ENCODE measurements at places on chromosomes 6 and 20.
A peak's percentile ranks its signal among the peaks of the same experiment; 100 is the strongest.

DNA sequence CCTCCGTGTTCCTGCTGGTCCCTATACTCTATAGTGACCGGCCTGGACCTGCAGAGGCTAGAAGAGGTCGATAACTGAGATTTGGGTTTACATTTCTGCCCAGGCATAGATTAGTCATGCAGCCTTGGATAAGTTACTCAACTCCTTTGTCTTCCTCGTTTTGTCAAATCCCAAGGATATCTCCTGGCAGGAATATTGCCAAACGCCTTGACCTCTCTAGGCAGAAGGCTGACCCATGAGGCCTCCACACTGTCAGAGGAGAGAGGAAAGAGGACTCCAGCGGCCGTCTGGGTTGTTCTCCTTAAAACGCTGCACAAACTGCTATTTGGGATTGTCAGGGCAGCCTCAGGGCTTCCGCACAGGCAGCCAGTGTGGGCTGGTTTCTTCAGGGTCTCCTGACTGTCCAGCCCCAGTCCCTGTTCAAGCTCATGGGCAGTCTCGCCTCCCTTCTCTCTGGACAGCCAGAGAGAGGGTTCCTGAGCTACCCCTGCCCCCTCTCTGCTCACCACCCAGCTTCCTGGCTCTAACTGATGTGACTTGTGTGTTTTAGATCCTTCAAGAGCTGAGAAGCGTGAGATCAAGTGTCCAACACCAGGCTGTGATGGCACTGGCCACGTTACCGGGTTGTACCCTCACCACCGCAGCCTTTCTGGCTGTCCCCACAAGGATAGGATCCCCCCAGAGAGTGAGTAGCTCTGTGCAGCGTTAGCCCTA is 44.7 kb upstream of the PCMTD2 start:
- no peak for DNase-seq

DNA sequence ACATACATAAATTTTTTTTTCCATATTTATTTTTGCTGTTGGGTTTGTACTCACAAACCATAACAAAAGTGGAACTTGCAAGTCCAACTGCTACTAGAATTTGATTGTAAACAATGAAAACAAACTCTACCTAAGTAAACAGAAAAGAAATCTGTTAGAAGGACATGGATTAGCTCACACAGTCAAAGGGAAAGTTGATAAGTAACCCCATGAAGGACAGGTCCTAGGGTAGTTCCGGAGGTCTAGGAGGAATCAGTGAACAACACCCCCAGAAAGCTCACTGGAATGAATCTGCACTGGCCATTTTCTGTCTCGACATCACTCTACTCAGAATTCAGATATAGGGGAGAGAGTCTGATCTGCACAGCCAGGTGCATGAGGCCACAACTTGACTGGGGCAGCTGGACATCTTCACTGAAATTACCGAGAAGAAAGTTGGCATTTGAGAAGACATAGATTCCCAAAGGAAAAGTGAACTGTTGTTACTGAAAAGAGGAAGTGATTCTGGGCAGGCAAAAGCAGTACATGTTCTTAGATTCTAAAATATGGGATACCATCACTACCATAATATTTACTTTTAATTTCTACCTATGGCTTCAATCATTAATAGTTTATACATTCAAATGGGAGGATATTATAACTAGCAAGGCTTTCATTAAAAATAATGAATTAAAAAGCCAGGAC is 76.4 kb downstream of the HMGN3 start:
- DNase-seq: no peak

- DNase-seq: no peak
Measured at GRCh38 chr6:166259296-166259977, 48.8 kb downstream of the PRR18 start.

DNA sequence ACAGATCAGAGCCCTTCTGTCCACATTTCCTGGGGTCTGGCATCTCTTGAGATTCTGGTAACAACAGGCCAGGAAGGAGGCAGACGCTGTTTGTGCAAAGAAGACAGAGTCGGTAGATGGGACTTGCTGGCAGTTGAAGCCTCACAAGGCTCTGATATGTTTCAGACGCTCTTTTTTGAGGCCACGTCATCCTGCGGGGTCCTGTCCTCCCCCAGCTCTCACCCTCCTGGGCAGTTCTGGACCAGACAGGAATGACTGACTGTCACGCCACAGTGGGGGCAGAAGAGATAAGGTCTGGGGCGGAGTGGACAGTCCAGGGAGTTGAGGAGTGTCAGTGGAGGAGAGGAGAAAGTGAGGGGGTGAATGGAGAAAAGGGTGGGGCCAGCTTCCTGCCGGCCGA is 87.1 kb upstream of the SULF2 start:
- no peak for DNase-seq

DNA sequence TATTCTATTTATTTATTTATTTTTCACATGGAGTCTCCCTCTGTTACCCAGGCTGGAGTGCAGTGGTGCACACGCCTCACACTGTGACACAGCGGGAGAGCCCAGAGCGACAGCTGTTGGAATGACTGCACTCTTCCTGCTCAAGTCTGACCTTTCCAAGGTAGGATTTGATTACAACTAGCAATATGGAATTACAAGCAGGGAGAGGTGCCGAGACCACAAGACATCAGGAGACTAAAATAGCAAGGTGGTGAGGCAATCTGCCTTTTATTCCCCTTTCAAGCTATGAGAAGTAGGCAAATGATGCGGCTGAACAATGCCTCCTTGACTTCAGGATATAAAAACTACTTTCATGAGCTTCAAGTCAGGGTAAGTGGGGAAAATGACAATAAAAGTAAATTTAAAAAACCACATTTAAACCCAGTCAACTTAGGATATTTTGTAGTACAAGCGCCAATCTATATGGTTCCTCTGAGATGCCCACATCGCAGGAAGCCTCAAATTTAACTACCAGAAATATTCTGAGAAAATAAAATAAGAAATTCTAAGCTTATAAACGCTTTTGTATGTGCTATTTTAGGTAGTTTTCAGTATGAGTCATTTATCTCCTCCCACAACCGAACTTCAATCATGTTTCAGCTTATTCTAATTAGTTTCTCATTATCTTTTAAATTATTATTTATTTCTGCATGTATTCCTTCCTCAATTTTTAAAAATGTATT is 146.9 kb upstream of the SGK1 start:
- no peak for DNase-seq

DNA sequence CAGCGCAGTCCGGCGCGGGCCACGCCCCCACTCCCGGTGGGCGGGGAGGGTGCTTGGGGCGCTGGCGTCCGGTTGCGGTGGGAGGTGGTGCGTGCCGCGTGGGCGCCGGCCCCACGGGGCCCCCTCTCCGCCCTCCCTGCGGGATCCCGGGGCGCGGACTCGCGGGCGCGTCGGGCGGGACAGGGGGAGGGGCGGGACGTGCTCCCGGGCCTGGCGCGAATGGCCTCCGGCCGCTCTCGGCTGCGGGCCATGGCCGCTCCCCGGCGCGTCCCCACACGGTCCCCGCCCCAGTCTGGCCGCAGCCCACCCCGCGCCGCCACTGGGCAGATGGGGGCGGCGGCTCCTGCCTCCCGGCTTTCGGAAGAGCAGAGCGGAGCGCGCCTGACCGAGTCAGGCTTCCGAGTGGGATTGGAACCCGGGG is 771 bp upstream of the PPP1R3G start:
- no peak for DNase-seq

DNA sequence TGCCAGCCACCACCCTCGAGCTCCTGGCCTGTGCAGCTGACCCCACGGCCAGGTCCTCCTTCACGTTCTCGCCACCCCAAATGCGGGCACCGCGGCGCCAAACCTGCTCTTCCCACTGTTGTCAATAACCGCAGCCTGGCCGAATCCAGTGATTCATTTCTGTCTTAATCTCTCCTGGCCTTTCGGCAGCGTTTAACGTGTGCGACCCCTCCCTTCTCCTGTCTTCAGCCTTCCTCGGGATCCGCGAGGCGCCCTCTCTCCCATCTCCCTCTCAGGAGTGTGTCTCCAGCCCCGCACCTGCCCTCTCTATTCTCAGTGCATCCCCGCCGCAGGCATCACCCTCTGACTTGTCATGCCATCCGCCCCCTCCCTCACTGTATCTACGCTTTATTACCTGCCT is 91.4 kb downstream of the THBS2 start:
- no peak for DNase-seq

DNA sequence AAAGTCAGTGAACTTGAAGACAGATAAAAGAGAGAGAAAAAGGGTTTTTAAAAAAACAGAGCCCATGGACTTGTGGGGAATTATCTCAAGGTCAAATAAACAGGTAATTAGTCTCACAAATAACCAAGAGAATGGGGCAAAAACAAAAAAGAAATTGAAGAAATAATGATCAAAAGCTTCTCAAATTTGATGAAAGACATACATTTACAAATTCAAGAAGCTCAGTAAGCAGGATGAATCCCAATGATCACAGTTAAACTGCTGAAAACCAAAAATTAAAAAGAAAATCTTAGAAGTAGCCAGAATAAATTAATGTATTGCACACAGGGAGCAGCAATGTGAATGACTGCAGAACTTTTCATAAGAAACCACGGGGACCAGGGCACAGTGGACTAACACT is 112.5 kb upstream of the EMILIN3 start:
- no peak for DNase-seq

- no peak for DNase-seq
Measured at GRCh38 chr6:167005350-167006159, 6.4 kb downstream of the CEP43 start.

DNA sequence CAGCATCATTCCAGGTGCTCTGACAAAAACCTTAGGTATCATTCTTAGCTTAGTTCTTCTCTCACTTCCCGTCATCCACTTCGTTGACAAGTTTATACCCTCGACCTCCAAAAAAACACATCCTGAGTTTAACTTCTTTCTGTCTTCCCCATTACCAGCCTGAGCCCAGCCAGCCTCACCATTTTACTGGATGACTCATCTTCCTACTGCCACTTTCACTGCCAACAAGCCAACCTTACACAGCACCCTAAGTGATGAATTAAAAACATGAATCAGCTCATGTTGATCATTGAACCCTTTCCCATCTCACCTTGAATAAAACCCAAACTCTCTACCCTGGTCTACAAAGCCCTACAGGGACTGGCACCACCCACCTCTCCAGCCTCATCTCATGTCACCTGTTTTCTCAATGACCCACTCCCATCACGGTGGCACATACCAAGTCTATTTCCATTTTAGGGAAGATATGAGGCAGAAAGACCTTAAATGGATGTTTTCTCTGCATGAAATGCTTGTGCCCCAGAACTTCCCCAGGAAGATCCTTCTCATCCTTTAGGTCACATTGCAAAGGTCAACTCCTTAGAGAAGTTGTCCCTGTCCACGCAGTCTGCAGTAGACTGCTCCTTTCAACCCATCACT is 9.9 kb upstream of the UST start:
- DNase-seq: no peak

DNA sequence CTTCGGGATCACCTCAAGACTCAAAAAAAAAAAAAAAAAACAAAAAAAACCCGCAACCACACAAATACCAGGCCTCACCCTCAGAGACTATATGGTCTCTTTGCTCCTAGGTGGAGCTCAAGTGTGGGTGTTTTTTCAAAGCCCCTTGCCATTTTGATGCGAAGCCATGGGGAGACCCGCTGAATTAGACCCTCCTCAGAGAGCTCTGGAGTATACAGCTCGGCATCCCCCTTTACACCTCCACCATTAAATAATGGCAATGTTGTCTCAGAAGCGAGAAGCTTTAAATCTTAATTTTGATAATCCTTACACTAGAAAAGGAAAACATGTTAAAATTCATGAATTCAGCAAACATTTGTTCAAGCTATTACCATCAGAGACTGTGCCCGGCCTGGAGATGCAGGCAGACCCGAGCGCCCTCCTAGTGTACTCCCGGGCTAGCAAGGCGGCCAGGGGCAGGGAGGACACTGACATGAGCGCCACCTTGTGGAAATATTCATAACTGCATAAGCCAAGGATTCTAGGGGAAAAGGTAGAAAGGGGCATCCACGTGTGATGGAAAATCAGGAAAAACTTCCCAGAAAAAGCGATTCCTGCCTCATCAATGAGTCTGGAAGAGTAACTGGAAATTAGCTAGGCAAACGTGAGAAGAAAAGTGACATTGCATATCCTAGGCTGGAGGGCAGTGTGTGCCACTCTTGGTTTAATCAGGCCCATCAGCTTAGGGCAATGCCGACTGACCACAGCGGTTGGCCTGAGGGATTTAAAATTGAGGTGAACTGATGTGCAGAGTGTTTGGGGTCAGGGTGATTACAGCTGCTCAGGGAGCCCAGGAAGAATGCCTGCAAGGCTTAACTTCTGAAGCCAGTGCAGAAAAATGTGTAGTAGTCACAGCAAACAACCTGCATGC is 72.5 kb downstream of the B3GAT2 start:
- DNase-seq: peak; percentile 48

DNA sequence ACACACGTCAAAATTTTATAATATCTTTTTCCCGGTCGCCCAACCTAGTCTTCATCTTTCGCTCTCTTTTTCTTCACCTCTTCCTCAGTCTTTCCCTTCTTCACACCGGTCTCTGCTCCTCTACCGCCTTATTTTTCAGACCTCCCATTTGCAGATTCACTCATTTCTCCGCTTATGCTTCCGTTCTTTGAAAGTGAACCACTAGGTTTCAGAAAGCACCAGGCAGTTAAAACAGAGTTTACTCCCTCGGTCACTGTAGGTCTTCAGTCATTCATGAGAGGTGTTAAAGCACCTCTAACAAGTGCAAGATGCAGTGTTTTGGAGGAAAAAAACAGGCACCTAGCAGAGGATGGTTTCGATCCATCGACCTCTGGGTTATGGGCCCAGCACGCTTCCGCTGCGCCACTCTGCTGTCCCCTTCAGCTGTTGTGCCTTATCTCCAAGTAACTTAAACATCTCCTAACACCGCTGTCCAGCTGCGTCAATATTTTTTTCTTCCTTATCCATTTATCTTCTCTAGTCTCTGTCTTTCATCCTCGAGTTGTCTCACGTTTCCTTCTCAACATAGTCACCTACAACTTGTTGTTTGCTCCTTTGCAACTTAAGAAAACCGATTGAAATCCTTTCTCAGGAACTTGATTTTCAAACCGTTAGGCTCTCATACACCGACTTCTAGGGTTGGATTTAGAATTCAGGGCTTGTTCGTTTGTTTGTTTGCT is 119.7 kb upstream of the ZNF184 start:
- no peak for DNase-seq

DNA sequence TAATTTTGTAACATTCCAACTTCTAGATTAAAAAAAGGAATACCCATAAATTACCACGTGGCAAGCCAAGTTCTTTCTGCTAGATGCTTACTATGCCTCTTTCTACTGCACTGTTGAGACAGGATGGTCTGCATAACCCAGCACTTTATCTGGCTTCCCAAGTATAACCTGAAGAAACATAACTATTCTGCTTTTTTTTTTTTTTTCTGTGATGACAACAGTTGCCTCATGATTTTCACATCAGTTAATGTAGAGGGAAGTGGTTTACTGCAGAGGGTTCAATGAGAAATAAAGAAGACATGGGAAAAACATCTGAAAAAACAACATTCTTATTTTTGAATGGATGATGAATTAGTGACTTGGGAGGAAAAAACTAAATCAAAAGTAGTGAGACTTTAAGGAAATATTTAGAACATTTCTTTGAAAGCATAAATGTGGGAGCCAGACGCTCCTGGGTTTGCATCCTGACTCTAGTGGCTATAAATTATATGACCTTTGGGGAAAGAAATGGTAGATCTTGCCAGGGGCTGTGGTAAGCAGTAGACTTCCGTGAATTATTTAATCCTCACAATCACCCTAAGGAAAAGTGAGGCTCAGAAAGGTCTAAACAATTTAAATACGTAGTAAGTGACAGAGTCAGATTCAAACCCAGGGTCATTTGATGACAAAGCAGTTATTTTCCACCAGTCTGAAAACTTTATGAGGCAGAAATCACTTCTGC is 230.7 kb downstream of the PHACTR1 start:
- no peak for DNase-seq

- DNase-seq: no peak
Measured at GRCh38 chr20:60050193-60050947, 92.1 kb downstream of the CDH26 start.
